ENCODE measurements at places on chromosomes 1 and 21.

DNA sequence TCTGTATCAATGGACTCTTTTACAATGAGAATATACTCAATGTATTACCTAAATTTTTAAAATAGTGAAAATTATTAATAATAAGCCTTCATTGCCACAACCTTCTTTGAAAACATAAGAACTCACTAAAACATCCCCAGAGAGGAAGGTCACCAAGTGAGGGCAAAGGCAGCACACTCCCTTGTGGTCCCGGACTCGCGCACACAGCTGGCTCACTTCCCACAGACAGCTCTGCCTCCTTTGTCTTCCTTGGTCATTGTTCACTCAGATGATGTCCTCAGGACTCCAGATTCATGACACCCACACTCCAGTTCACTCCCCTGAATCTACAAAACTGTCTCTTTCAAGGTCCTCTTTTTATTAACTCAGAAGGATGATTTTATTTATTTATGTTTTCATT is 19.2 kb upstream of the UBR4 start:
- no peak for DNase-seq

GRCh38 chr1:159188375-159188788 is 16.3 kb upstream of the ACKR1 start:
- peak; percentile 20 for DNase-seq

- no peak for DNase-seq
Measured at GRCh38 chr1:11407301-11407994, 71.5 kb upstream of the DISP3 start.

GRCh38 chr1:192436441-192437078 is 119.8 kb downstream of the RGS21 start:
- DNase-seq = no peak

- no peak for DNase-seq
Measured at GRCh38 chr1:43214501-43215444, 42.6 kb downstream of the CFAP57 start.

DNA sequence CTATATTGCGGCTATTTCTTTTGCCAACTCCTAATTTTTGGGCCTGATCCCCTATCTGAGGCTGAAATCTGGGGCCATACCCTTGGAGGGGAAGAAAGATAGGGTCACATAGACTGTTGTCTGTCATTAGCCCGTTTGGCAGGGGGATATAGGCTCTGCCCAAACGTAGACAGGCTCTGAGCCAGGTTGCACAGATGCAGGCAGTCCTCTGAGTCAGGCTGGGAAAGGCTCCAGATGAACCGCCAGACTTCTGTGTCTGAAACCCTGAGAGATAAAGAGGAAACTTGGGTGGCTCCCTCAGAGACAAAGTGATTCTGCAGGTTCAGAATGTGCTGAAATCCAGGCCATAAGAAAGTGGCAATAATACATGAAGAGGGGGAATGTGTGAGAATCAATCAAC is 4.0 kb upstream of the CAP1 start:
- DNase-seq = no peak

- DNase-seq = no peak
Measured at GRCh38 chr1:209900734-209901133, 37.3 kb upstream of the SYT14 start.

GRCh38 chr21:29215709-29216108 is 83.0 kb upstream of the BACH1 start:
- DNase-seq = no peak

- DNase-seq = no peak
Measured at GRCh38 chr1:3580231-3580630, 31.1 kb downstream of the MEGF6 start.

DNA sequence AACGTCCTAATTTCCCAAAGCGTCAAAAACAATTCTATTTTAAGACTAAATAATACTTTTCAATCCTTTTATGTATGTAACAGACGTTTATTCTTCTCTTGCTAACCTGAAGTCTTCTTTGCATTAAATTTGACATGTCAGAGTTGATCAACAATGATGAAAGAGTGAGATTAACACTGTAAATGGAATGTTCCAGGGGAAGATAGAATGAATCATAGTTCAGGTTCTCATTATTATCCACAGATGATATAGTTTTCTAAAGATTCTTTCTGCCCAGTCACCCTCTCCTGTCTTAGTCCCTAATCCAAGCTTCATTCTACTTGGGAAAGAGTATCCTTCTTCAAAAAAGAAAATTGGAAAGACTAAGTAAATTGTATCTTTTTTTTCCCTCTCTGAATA is 38.9 kb downstream of the SDCCAG8 start:
- no peak for DNase-seq

DNA sequence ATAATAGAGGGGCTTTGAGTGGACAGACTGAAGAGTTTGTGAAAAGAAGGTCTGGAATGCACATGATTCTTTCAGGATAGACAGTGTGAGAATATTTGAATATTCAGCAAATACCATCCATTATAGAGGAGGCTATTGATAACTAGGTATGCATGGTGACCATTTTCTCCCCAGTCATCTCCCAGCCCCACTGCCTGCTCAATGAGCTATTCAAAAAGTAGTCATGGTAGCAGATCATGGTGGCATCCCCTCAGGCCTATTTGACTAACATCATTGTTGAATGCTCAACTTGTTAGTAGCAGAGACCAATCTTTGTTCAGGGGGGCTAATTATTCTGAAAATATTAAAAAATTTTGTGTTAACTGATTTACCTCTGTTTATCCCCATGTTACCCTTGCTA is 311.6 kb downstream of the S1PR1 start:
- no peak for DNase-seq

DNA sequence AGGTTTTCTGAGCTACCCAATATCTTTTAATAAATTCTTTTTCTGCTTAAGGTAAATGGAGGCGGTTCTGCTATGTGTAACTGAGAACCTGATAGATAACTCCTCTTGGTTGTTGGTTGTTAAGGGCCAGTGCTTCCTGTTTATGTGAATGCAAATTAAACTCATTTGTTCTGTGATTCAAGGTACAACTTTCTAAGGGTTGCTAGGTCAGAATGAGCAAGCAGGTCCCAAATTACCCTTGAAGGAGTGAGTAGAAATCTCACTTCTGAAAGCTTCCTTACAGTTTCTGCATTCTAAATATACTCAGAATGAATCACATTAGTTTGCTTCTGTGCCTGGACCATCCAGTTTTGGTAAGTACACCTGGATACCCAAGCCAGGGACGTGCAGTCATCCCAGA is 15.5 kb upstream of the FAM78B start:
- DNase-seq = no peak

DNA sequence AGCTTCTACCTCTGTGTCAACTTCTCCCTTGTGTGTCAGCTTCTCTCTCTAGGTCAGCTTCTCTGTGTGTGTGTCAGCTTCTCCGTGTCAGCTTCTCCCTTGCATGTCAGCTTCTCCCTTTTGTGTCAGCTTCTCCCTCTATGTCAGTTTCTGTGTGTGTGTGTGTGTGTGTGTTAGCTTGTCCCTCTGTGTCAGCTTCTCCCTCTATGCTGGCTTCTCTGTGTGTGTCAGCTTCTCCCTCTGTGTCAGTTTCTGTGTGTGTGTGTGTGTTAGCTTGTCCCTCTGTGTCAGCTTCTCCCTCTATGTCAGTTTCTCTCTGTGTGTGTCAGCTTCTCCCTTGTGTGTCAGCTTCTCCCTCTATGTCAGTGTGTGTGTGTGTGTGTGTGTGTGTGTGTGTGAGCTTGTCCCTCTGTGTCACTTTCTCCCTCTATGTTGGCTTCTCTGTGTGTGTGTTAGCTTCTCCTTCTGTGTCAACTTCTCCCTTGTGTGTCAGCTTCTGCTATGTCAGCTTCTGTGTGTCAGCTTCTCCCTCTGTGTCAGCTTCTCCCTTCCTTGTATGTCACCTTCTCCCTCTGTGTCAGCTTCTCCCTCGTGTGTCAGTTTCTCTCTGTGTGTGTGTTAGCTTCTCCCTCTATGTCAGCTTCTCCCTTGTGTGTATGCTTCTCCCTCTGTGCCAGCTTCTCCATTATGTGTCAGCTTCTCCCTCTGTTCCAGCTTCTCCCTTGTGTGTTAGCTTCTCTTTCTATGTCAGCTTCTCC is 6.3 kb upstream of the UBXN10 start:
- no peak for DNase-seq

DNA sequence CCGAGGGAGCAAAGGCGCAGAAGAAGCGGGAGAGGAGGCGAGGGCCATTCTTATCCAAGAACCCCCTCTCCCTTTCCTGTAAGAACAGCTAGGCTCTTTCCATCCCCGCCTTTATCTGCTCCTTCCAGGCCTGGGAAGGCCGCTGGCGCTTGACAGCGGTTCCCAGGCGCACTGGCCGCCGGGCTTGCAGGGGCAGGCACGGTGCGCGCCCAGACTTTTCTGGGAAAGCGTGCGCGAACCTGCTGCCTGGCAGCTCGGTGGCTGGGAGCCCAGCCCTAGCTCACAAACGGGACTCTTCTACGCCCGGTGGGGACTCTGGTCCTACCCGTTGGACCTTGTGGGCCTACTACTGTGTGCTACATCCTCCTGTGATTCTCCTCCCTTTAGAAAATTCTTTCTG is 8.8 kb upstream of the IFNLR1 start:
- DNase-seq = no peak

DNA sequence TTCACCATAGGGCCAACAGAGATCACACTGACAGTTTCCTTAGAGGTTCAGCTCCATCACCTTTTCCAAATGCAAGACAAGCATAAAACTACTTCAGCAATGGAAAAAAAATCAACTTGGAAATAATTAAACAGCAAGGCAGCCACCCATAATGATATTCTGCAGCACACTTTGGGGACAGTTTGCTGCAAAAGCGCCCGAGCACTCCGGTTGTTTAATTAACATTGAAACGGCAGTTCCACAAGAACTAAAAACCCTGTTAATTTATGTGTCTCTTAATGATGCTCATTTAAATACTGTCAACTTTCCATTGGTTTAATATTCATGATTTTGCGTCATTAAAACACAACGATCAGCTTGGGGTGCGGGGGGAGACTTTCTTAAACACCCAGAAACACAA is 153.2 kb downstream of the ELAVL4 start:
- DNase-seq = no peak

- no peak for DNase-seq
Measured at GRCh38 chr1:11764115-11764514, 2.1 kb downstream of the C1orf167 start.
